ENCODE measurements at places on chromosomes 1 and 21.

GRCh38 chr1:22114083-22115012, 28.5 kb downstream of the WNT4 start:
- peak; percentile 50 for DNase-seq

GRCh38 chr1:36735939-36736730, 253.4 kb upstream of the CSF3R start:
- no peak for DNase-seq

DNA sequence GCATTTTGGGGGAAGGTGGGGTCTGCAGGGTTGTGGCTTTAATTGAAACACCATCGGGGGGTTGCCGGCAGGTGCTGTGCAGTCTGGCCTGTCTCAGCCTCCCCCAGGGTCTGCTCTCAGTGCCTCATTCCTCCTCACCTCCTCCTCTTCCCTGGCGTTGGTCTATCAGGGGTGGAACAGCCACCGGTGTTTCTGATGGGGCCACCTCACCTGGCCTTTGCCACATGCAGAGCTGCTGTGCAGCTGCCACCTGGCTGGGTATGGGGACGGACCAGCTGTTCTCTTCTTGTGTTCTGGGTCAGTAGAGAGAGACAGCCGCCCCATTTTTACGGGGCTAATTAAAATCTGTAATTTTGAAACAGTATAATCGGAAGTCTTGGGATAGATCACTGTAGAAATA, 53.9 kb downstream of the SPSB1 start:
- no peak for DNase-seq

- no peak for DNase-seq
Measured at GRCh38 chr1:204769997-204770396, 84.5 kb upstream of the LRRN2 start.

DNA sequence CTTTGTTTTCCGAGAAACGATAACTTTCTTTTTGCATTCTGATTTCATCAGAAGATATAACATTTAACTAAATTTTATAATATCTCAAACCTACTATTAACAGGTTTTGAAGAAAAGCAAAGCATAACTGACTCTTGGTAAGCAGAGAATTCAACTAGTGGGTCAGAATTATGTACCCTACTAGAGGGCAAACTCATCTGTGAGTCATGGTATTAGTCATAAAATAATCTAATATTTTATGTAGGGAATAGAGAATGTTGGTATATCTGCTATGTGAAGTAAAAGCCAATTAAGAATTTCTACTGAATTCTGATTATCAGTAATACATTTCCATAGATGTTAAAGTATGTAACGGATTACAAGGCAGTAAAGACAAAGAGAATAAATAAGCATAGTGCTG, 56.8 kb downstream of the USP1 start:
- no peak for DNase-seq

DNA sequence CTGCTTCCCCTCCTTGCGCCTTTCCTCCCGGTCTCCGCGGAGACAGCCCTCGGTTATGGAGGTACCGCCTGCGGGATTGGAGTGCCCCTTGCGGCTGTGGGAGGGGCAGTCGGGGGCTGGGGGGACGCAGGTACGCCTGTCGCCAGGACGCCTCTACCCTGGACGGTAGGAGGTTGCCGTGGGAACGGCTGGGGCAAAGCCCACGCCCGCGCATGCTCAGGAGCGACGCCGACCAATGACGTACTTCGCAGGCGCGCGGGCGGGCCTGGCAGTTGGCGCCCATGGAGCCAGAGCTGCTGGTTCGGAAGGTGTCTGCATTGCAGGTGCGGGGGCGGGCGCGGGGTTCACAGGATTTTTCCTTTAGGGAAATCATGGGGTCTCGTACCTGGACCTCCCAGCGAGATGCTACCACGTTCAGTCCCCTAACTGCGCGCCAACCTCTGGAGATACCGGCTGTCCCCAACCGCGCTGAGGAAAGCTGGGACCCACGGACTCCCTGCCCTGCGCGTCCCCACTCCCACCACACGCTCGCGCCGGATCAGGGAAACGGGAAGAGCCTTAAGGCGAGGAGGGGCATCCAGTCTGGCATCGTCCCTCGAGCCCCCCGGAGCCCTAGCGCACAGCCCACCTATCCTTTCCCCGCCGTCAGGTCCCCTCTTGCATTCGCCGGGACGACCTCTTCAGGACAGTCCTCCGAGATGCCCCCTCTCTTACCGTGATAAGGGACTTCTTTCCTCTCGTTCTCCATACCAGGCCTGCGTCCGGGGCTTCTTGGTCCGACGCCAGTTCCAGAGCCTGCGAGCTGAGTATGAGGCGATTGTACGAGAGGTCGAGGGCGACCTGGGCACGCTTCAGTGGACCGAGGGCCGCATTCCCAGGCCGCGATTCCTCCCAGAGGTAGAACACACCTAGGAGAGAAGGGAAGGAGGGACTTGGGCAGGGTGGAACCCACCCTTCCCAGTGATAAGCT, at the start of gene IQCC:
TSS of gene IQCC (plus strand) at position 271 of the 970 bp plus-strand sequence. CDS start at position 282, 11 bp downstream.
- peak; percentile 72 for DNase-seq

GRCh38 chr1:8723010-8723409, 94.4 kb downstream of the RERE start:
- DNase-seq, result no peak

- DNase-seq, result peak; percentile 18
Measured at GRCh38 chr1:41312991-41313645, 48.1 kb upstream of the FOXO6 start.

GRCh38 chr1:37513795-37514349, 694 bp downstream of the MEAF6 start:
- no peak for DNase-seq

DNA sequence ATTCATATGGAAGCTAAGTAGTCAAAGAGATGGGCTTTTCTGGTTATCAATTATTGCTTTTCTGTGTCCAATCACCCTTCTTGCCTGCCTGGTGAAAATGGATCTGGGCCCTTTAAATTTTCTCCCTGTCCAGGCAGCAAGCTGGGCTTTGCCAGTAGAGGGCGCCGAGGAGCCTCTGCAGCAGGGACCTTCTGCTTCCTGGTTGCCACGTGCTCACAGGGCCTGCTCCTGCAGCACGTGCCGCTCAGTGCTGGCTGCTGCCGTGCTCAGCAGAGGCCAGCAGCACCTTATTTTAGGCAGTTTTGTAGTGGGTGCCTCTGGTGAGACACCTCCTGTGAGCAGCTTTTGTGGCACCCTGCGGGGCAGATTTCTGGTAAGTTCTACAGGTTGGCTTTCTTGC, 4.0 kb downstream of the ACTL8 start:
- DNase-seq, result no peak

GRCh38 chr1:55143684-55144083, 71.5 kb downstream of the USP24 start:
- DNase-seq, result no peak

DNA sequence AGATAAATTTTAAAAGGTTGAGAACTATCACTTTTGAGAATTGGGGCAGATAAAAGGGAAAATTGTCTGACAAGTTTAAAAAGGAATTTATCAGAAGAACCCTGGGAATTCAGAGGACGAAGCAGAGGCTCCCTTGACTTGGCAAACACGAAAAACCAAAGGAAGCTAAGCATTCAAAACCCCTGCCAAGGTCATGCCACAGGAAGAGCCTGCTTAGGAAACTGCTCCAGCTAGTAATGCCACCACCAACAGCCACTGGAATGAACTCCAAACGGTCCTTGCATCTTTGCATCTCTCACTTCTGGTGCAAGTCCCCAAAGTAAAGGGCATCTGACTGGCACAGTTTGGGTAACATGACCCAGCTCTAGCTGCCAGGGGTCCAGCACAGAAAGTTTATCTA, 7.2 kb downstream of the GPBP1L1 start:
- DNase-seq, result peak; percentile 73

DNA sequence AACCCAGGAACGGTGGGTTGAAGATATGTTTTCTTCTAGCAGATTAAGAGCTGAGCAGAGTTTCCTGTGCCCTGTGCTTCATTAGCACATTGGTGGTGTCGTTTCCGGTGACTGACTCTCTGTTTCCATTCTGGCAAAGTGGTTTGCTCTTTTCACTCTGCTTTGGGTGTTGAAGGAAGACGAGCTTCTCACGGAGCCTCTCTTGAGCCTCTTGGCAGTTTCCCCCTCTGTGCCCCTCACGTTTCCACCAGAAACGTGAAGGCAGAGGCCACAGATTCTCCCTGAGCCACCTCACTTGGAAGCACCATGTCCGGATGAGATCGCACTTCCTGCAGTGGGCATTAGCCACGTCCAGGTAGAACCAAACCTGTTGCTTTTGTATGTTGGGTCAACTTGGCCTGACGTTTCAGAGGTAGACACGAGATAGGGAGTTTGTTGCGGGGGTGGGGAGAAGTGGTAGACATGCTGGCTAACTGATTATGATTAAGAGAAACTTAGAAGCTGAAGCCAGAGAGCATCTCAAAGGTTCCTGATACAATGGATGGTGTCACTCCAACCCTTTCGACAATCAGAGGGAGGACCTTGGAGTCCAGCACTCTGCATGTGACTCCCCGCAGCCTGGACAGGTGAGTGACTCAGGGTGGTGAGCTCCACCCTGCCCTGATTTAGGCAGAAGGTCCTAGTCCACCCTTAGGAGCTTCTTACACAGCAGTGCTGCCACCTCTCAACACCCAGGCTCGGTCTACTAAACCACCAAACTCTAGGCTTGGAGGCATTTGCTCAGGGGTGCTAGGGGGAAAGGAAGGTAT, at the start of gene LAX1:
TSS of gene LAX1 (plus strand) at position 155 of the 809 bp plus-strand sequence. CDS start at position 538, 383 bp downstream.
- DNase-seq, result no peak

DNA sequence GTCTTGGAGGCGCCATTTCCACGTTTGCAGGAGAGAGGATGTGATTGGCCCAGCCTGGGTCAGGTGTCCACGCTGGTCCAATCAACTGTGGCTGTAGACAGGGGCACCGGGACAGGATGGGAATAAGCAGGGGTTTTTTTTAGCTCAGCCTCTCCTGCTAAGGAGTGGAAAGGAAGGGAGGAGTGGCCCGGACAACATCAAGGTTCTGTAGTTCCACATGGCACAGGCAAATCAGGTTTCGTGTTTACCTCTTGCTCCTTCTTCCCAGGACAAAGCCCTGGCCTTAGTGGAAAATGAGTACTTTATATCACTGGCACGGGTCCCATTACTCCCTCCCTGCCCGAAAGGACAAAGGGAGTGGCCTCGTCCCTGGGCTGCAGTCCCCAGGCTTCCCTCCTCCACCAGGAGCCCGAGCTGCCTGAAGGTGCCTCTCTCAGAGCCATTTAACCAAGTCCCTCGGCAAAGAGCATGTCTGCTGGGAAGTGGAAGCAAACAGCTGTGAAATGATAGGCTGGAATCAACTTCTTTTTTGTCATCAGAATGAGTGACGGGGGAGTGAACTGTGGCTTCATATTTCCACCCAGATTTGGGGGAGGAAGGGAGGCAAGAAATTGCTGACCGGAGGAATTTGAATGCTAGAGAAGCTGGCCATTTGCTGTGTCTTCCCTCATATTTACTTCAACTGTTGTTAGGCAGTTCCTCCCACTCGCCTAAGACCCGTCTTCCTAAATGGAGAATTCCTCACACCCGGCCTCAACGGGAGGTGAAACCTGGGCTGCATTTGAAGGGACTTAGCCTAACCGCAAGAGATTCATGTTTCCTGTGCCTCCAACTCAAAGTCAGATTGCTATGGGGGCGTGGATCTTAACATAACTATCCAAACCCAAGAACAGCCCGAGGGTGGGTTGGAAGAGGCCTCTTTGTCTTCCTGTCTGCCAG, 84.9 kb upstream of the SLC44A3 start:
- peak; percentile 70 for DNase-seq

- no peak for DNase-seq
Measured at GRCh38 chr21:42820616-42821465, 58.5 kb downstream of the WDR4 start.

- no peak for DNase-seq
Measured at GRCh38 chr21:43782431-43783097, 6.5 kb upstream of the CSTB start.

- DNase-seq, result no peak
Measured at GRCh38 chr1:87346130-87346814, 17.6 kb downstream of the LMO4 start.

DNA sequence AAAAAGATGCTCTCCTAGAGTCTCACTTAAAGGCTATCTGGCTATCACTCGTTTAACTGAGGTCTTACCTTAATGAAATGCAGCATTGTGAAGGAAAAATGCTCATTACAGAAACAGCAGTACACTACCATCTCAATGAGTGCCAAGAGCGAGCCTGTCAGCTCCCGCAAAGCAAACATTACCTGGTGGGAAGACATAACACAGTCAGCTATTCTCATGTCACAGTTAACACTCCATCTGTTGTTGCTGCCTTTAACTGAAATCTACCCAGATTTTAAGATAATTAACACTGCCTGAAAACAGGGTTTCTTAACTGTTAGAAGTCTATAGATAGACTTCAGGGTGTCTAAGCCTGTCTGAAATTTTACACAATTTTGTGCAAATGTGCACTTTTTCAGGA, 39.1 kb downstream of the PCSK9 start:
- DNase-seq, result no peak

- no peak for DNase-seq
Measured at GRCh38 chr1:192658255-192658654, 22.3 kb downstream of the RGS13 start.

GRCh38 chr1:53987880-53988279, 30.1 kb downstream of the LDLRAD1 start:
- DNase-seq, result no peak

GRCh38 chr1:230276401-230276800, 149.7 kb downstream of the PGBD5 start:
- no peak for DNase-seq

DNA sequence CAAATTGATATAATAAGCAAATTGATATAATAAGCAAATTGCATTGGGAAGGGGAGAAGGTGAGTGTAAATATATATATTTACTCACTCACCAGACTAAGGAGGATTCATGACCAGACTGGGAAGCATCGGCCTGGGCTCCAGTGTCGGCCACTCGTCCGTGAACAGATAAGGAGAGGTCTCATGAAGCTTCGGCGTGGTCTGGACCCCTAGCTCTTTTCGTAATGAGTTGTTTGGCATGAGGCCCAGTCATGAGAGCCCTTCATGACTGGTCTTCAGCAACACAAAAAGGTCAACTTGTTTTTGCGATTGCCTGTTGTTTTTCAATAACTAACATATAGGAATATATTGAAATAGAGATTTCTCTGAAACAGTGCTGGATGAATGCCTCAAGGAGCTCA, 222.9 kb upstream of the KCNK2 start:
- DNase-seq, result no peak

DNA sequence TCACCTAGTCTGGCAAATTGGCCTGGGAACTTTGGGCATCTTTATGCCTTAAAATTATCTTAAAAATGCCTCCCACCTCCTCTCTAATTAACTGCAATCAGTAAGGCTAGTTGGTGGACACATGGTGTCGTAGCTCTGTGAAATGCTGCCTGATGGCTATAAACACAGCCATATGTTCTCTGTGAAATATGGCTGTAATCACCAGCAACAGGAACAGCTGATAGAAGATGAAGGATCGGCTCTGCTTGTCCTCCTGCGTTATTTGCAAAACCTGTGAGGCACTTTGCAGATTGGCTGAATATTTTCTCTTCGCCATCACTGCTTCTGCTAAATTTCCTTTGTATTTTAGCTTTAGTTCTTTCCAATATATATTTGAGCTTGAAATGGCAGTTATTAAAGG, 419.6 kb downstream of the RWDD3 start:
- DNase-seq, result no peak

DNA sequence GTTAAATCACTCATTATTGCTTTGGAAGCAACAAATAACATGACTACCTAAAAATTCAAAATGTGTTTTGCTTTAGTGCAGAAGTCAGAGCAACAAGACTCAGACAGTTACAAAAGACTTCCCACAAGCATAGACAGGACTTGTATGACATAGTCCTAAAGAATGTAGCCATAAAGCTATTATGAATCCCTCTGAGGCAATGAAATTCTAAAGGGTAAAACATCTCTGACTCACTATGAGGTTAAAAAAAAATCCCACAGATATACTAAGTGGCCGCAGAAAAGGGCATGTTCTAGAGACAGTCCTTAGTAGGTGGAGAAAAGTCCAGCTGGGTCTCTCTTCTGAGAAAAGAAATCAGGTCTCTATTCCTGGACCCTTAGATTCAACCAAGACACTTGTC, 4.9 kb downstream of the PRKAB2 start:
- DNase-seq, result peak; percentile 97

- DNase-seq, result no peak
Measured at GRCh38 chr1:246092136-246092535, 414.9 kb downstream of the SMYD3 start.

Measured in AG10803 (cell line).